ENCODE measurements at places on chromosomes 2 and 18. TPM values are rescaled to one million over a fixed set of nuclear protein-coding genes. Genes with fewer than 3 reads are reported as not detected.

- ATAC-seq = no peak
These were observed 511.2 kb downstream of the SOX11 start for GRCh38 chr2:6203291-6203959.

DNA sequence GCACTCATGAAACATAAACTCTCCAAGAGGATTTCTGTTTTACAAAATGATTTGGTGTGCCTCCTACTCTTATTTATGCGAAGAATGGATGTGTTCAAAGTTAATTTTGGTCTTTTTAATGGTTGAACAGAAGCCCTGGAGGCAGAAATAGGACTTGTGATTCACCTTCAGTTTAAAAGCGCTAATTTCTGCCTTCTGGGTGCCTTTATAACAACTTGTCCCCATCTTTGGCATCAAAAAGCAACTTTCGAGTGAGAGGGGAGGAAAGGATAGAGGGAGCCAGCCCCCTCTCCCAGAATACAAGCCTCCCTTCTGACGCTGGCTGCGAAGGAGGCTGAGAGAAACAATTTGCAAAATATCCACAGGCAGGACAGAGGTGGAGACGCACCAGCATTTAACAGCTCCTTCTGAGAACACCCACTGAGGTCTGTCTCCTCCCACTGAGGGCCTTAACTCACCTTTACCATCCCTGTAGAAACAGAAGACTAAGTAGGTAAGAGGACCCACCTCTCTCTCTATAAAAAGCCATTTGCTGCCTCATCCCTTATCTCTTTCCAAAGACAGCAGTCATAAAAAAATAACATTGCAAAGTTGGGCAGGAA is 24.3 kb upstream of the BCL11A start:
- ATAC-seq = no peak

Gene PDE1A
- not detected for total RNA-seq

GRCh38 chr2:96783388-96783787 is 22.7 kb downstream of the CNNM4 start:
- ATAC-seq = no peak

- ATAC-seq = no peak
These were observed 823.1 kb downstream of the EPHA4 start for GRCh38 chr2:220748875-220749479.

DNA sequence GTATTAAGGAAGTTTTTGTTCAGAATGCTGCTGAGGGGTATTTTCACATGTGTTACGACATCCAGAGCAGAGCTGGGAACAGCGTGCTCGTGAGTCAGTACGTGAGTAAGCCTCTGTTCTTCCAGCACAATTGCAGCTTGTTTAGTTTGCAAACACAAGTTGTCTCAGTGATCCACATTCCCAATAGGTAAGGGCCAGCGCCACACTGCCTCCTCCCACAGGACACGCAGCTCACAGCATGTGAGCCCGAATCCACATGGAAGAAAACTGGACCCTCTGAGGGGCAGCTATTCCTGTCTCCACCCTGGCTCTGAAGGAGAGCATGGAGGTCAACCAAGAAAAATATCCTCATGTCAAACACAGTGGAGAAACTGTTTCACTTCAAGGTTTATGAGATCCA is 173.9 kb upstream of the PID1 start:
- no peak for ATAC-seq

DNA sequence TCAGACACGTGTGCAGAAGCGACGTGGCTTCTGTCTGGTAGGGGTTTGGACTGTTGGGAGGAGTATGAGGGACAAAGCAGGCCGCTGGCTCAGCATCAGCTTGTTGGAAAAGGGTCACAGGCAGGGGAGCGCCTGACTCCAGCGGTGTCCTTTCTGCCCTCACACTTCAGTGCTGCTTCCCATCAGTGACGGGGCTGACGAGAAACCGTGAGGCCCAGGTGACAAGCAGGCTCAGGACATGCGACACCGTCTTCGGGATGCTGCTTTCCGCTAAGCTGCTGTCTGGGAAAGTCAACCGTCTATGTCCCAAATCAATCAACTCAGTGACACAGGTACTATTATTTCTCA is 90.5 kb downstream of the USP40 start:
- ATAC-seq = no peak
